ENCODE measurements at places on chromosomes 7 and 10.

DNA sequence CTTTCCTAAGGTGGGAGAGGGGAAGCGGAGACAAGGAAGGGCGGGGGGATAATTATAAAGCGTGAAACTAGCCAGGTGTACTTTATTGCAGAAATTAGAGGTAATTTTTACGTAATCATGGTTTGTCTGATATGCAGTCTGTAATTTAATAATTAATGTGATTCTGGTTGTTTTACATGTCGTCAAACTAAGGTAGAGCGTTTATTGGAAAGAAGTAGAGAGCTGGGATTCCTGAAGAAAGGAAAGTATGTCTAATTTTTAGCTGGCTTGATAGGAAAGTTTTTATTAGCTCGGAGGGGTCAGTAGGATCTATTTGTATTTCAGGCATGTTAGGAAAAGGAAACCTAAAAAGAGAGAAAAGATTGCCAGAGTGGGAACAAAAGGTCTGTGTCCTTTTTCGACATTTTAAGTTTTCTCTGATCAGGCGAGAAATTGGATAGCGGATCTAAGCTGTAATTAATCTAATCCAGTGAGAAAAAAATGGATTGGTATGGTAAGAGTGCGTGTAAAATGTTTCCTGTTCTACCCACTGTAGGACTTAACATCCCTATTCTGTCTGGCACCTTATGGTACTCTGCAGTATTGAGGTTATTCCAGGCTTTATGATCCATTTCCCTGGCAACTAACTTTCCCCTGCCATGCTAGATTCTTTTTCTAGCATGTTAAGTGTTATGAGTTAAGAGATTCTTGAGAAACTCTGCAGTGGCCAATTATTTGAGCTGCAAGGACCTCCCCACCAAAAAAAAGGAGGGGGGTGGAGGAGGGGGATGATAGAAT is 1.4 kb downstream of the CELF2 start:
- DNase-seq: no peak

GRCh38 chr7:141702047-141702567 is at the start of gene DENND11:
TSS of gene DENND11 (minus strand) at chr7:141702166. CDS start at chr7:141702153, 13 bp downstream.
- no peak for DNase-seq

GRCh38 chr7:26417911-26418413 is 126.3 kb downstream of the SNX10 start:
- no peak for DNase-seq

DNA sequence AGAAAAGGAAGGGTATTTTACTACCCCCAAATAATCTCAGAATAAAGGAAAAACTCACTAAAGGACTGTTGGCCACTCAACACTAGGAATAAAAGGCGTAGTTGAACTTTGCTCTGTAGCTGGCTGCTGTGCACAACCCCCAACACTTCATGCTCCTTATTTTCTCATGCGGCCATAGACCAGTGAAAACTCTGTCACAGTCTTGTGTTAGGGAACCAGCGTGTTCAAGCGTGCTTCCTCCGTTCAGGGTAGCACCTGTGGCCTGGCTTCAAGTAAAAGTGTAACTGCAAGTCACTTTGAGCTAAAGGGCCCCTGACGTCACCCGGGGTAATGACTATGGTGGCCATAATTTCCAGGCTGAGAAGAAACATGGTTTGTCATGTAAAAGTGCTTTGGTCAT is 27.0 kb downstream of the BLNK start:
- no peak for DNase-seq

DNA sequence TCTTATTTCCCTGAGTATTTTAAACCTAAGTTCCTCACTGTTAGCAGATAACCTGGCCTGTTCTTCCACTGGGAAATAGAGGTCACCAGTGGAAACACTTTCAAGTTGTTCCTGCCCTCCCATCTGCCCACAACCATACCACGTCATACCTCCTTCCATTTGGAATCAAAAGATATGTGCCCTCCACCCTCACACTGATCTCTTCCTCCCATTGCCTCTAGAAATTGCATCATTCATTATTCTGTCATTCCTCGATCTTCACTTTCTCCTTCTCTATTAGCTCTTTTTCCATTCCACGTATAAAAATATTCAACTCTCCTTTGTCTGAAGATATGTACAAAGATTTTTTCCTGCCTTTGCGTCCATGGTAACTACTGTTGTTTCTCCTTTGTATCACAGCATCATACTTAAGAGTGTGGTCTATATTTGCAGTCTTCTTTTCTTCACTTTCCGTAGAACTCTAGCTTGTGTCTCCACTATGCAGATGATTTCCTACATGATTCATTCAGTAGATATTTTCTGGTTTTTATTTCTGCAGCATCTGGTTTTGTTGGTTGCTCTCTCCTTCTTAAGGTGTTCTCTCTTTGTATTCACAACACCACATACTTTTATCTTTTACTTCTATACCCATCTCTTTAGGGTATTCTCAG is 312.3 kb downstream of the REEP3 start:
- DNase-seq: peak; percentile 41

- no peak for DNase-seq
Observed at GRCh38 chr7:106776618-106777347, 88.3 kb upstream of the PIK3CG start.

- DNase-seq: no peak
Observed at GRCh38 chr10:10777723-10778122, 239.9 kb upstream of the CELF2 start.

DNA sequence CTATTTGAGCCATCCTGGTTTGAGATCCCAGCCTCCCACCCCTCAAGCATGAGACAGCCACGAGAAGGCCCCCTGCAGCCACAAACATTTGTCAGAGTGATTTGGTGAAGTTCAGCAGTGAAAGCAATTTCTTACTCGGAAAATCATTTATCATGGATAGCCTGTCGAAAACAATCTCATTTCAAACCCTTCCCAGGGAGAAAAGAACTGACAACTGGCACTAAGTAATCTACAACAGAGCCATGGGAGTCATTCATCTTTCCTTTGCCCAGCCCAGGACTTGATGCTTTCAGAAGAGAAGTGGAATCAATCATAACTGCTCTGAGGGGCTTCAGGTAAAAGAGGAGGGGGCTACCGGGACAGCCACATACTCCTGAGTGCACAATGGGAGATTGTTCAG is 411.2 kb downstream of the KCNMA1 start:
- no peak for DNase-seq

GRCh38 chr7:37666026-37666799 is 17.4 kb upstream of the GPR141 start:
- no peak for DNase-seq

DNA sequence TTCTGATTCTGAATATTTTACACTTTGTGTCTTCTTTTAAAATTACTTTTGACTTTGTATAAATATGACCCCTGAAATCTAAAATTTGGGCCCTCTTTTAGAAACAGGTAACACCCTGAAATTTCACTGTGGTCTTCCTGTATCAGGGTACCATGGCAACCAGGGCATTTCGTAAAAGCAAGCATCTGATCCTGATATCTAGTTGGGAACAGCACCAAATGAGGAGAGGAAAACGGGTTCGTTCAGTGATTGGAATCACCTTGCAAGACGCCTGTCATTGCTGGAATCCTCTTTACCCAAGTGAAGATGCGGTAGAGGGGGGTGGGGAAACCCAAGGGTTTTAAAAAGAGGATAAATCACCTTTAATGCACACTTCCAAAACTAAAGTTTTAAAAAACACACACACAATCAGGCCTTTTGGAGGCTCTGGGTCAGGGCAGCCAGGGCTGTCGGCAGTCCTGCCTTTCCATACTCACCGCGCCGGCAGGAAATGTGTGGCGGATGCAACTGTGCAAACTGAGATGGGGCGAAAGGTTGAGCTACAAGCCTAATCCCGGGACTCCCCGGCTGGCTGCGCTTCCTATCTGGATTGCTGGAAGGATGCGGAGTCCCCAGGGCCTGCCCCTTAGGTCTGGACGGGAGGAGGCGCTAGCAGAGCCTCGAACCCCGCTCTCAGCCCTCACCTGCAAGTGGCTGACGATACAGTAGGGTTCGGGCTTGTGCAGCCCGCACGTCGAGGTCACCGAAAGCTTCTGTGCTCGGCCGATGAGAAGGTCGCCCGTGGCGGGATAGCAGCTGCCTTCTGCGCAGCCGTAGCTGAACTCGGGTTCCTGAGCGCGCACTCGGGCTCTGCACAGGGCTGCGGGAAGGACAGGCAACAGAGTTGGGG is 1.8 kb downstream of the LAMB1 start:
- no peak for DNase-seq

DNA sequence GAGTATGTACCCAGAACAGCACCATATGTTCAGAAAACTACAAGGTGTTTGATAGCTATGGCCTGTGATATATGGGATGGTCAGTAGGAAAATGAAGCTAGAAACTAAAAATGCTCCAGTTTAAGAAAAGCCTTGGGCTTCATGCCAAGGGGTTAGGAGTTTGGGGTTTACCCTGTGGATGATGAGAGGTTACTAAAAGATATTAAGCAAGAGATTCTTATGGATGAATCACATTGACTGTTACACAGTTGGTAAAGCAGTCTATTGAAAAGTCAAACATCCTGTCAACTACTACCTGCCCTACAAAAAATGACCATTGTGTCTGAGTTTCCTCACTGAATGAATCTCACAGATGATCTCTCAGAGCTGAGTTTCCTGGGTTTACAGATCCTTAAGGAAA is 166.2 kb upstream of the INHBA start:
- no peak for DNase-seq

- no peak for DNase-seq
Observed at GRCh38 chr7:114821030-114821900, 100.6 kb upstream of the MDFIC start.

- peak; percentile 17 for DNase-seq
Observed at GRCh38 chr7:142153400-142153799, 41.9 kb downstream of the MGAM2 start.

DNA sequence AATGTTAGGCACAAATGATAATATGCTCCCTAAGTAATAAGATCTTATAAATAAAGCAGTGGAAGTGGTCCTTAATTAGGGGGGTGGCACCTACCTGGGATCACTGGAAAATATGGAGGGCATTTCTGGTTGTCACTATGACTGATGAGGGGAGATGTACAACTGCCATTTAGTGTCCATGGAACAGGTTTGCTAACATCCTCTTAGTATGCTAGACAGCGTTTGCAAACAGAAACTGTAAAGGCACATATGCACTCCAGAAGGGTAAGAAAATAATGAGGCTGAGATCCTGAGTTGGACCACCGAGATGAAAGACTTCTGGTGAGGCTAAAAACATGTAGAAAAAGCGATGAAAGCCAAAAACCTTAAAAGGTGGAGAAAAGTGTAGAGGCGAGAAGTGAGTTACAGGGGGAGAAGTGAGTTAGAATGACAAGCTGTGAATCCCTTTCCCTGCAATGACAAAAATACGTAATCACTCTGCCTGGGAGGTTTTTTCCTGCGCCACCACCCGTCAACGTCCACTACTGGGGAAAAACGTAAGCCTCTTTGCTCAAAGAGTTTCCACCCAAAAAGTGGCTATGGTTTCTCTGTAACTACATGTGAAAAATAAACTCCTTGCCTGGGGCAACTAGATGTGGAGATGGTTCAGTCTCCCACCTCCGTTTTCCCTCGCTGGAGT is 767 bp downstream of the KRIT1 start:
- no peak for DNase-seq

GRCh38 chr10:96275685-96276418 is 4.5 kb upstream of the BLNK start:
- DNase-seq: no peak

GRCh38 chr10:29257784-29258135 is 31.1 kb upstream of the LYZL1 start:
- no peak for DNase-seq

- peak; percentile 45 for DNase-seq
Observed at GRCh38 chr10:75400771-75401568, 594 bp downstream of the ZNF503 start.

DNA sequence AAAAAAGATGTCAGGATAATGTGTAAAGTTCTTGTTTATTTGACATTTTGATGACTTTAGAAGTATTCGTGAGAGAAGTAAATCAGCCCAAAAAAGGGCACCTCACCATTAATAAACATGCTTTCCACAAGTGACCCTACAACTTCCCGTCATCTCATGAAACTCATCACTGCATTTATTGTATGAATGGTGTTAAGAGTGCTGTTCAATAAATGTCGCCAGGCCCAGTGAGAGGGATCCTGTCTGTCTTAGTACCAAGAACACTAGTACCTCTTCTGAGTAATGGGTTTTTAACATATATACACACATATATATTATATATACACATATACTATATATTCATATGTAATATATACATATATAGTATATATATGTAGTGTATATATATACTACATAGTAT is 61.9 kb downstream of the TMEM26 start:
- no peak for DNase-seq

DNA sequence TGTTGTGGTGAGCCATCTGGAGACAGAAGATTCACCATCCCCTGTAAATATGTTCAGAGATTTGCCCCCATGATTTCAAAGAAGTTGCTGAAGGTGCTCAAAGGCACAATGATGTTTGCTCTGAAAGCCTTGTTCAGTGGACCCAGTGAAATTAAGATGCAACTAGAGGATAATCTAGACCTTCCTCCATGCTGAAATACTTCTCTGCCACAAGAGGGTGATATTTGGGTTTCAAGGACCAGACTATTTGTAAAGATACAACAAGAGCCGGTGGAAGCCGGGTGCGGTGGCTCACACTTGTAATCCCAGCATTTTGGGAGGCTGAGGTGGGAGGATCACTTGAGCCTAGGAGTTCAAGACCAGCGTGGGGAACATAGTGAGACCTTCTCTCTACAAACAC is 13.5 kb upstream of the MSRB2 start:
- DNase-seq: no peak

- DNase-seq: no peak
Observed at GRCh38 chr7:85201209-85201608, 14.4 kb upstream of the SEMA3D start.

DNA sequence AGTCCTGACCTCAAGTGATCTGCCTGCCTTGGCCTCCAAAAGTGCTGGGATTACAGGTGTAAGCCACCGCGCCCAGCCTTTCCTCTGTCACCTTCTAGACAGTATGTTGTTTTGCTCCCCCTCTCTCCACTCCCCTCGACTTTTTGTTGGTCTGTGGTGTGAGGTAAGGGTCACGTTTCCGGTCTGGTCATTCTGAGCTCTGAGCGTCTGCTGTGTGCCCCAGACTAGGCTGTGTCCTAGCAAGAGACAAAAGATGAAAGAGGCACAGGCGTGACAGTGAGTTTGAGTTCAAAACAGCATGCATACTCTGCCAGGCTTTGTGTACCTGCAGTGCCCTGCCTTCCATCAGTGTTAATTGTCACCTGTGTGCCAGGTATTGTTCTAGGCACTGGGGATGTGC is 87.4 kb upstream of the PPIF start:
- no peak for DNase-seq

DNA sequence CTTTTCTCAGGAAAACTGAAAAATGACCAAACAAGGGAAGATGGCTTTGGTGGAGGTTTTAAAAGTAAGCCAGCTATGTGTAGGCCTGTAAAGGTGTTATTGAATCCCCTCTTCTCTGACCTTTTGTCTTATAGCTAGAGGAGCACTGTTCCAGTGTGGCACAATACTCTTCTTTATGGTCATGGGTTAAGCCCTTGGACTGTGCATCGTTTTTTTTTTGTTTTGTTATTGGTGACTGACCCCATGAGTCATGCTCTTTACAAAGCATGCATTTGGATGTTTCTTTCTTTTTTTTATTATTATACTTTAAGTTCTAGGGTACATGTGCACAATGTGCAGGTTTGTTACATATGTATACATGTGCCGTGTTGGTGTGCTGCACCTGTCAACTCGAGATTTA is 19.6 kb upstream of the FAM25A start:
- no peak for DNase-seq

Measured in brain microvascular endothelial cell (primary cell).